Adipocyte (in vitro differentiated cells): ENCODE measurements at places on chromosomes 6 and 20.
A peak's percentile ranks its signal among the peaks of the same experiment; 100 is the strongest.

GRCh38 chr6:73030791-73031782 lies 194.2 kb downstream of the KHDC1L start:
- no peak for DNase-seq

DNA sequence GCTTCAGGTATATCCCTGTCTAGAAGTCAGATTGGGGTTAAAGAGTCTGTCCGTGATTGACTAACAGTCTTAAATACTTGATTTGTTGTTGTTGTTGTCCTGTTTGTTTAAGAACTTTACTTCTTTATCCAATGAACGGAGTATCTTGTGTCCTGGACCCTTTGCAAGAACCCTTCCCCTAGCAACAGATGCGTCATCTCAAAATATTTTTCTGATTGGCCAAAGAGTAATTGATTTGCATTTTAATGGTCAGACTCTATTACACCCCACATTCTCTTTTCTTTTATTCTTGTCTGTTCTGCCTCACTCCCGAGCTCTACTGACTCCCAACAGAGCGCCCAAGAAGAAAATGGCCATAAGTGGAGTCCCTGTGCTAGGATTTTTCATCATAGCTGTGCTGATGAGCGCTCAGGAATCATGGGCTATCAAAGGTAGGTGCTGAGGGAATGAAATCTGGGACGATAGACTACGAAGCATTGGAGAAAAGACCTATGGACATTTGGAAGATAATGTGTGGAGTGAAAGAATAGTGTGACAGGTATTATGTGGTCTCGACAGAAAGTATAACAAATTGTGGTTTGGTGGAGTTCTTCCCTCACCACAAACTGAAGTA lies at the start of gene HLA-DRA:
Gene HLA-DRA (plus strand): TSS at position 286 of the 613 bp plus-strand sequence. CDS start 64 bp downstream, at position 350.
- DNase-seq = peak; percentile 70

DNA sequence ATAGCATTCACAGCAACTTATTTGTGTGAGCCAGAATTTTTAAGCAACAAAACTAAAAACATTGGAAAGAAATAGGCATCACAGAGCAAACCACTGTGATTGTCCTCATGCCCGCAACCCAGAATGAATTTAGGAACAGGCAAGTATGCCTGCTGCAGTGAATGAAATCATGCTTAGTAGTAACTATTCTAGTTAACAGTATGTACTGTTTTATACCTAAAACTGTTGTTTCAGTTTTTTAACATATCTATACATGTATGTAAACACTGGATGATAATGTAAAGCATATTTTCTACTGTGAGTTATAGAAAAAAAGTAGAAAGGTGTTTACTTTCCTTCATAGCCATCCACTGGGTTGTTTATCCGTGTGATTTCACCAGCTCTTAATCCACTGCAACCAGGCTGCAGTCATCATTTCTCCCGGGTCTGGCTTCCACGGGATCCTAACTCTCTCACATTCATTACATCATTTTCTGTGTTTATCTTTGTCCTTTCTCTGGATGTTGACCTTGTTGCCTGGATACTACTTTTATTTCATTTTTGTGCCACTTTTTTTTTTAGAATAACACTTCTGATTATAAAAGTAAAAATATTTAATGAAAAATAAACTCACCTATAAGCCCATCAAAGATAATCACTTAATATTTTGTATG lies 3.6 kb upstream of the ARFGEF3 start:
- peak; percentile 14 for DNase-seq

- DNase-seq = peak; percentile 4
Observed at GRCh38 chr20:35831029-35831428, 59.2 kb downstream of the PHF20 start.

GRCh38 chr6:160930547-160931377 lies 60.8 kb upstream of the MAP3K4 start:
- DNase-seq = peak; percentile 93

GRCh38 chr6:41672816-41673703 lies 34.8 kb downstream of the MDFI start:
- no peak for DNase-seq

DNA sequence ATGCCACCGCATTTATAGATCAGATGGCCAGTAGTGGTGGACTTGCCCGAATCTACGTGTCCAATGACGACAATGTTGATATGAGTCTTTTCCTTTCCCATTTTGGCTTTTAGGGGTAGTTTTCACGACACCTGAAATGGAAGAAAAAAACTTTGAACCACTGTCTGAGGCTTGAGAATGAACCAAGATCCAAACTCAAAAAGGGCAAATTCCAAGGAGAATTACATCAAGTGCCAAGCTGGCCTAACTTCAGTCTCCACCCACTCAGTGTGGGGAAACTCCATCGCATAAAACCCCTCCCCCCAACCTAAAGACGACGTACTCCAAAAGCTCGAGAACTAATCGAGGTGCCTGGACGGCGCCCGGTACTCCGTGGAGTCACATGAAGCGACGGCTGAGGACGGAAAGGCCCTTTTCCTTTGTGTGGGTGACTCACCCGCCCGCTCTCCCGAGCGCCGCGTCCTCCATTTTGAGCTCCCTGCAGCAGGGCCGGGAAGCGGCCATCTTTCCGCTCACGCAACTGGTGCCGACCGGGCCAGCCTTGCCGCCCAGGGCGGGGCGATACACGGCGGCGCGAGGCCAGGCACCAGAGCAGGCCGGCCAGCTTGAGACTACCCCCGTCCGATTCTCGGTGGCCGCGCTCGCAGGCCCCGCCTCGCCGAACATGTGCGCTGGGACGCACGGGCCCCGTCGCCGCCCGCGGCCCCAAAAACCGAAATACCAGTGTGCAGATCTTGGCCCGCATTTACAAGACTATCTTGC lies 725 bp downstream of the EEF1A1 start:
- peak; percentile 84 for DNase-seq

DNA sequence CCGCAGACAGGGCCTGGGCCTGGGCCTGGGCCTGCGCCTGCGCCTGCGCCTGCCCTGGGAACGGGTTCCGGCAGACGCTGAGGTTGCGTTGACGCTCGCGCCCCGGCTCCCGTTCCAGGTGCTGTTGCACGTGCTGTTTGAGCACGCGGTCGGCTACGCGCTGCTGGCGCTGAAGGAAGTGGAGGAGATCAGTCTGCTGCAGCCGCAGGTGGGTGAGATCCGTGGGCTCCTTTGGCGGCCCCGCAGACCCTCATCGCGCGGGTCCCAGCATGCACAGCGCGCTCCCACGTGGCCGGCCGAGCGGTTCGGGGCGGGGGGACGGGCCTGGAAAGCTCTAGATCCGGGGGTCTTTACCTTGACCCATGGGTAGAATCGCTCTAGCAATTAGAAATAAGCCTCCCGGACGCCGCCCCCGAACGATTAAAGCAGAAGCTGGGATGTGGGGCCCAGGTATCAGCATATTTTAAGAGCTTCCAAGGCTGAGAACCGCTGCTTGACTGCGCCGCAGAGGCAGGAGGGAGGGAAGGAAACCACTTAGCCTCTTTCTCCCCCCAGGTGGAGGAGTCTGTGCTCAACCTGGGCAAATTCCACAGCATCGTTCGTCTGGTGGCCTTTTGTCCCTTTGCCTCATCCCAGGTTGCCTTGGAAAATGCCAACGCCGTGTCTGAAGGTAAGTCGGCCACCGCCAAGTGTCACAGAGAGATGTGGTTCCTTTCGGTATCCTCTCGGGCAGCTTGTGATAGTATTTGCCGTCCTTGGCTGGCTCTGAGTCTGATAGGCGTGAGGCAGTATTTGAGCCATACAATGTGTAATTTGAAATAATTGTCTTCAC lies 508 bp downstream of the NOP56 start:
- peak; percentile 64 for DNase-seq

GRCh38 chr6:105326833-105327770 lies 75.8 kb downstream of the PREP start:
- peak; percentile 25 for DNase-seq

GRCh38 chr20:4811661-4812181 lies 90.0 kb downstream of the PRND start:
- no peak for DNase-seq

DNA sequence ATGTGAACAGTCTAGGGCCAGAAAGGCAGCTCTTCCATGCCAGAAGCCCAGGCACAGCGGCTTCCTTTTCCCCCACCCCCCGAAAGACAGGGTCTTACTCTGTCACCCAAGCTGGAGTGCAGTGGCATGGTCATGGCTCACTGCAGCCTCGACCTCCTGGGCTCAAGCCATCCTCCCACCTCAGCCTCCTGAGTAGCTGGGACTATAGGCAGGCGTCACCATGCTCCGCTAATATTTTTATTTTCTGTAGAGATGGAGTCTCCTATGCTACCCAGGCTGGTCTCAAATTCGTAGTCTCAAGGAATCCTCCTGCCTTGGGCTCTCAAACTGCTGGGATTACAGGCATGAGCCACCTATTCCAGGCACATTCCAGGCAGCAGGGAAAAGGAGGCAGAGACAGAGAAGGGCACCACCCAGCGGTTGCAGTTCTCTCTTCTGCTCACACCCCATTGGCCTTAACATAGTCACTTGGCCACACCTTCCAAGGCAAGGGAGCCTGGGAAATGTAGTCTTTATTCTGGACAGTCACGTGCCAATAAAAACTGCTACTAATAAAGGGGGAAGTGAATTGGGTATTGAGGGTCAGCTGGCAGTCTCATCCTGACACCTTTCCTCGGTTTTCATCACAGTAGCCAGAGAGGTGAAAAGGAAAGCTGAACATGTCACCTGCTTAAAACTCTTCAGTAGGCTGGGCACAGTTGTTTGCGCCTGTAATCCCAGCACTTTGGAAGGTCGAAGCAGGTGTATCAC lies 205.9 kb downstream of the ZMYND8 start:
- peak; percentile 76 for DNase-seq

- peak; percentile 28 for DNase-seq
Observed at GRCh38 chr6:108966855-108967755, 118.9 kb downstream of the ARMC2 start.

GRCh38 chr6:122610690-122611455 lies 668 bp downstream of the PKIB start:
- peak; percentile 17 for DNase-seq

DNA sequence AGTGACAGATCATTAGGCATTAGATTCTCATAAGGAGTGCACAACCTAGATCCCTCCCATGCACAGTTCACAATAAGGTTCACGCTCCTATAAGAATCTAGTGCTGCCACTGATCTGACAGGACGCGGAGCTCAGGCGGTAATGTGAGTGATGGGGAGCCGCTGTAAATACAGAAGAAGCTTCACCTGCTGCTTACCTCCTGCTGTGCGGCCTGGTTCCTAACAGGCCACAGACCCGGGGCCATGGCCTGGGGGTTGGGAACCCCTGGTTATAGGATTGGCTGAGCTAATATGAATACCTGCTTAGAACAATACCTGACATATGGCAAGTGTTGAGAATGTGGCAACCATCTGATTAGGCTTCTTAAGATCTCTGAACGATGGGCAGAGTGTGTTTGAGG lies 2.4 kb downstream of the PNPLA1 start:
- no peak for DNase-seq

- DNase-seq = no peak
Observed at GRCh38 chr20:12702312-12702711, 306.5 kb upstream of the SPTLC3 start.

- no peak for DNase-seq
Observed at GRCh38 chr20:13183005-13183404, 38.1 kb upstream of the ISM1 start.

- no peak for DNase-seq
Observed at GRCh38 chr6:138231381-138231886, 13.1 kb upstream of the PBOV1 start.

DNA sequence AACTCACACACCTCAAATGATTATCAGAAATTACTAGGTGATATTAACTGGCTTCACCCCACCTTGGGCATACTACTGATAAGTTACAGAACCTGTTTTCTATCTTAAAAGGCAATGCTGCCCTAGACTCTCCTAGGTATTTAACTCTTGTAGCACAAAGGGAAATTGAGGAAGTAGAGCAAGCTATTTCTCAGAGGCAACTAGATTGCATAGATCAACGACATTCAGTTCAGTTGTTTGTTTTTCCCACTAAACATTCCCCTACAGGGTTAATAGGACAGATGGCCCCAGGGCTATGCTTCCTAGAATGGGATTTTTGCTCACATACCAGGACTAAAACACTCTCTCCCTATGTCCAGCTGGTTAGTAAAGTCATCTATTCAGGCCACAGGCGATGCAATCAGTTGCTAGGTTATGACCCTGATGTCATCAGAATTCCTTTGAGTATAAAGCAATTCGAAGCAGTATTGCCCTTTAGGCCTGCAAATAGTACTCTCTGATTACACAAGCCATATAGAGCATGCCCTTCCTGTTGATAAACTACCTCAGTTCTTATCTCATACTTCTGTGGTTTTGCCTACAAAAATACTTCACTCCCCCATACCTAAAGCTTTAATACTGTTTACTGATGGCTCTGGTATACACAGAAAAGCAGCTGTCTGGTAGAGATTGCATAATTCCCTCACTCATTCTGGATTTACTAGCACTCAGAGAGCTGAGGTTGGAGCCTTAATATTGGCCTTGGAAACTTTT lies 67.4 kb upstream of the ASCC3 start:
- no peak for DNase-seq

- no peak for DNase-seq
Observed at GRCh38 chr6:88864359-88865054, 98.9 kb downstream of the RNGTT start.

- peak; percentile 77 for DNase-seq
Observed at GRCh38 chr6:75643173-75643572, 41.5 kb downstream of the SENP6 start.

- DNase-seq = peak; percentile 87
Observed at GRCh38 chr6:134295953-134296553, 21.9 kb downstream of the SGK1 start.

DNA sequence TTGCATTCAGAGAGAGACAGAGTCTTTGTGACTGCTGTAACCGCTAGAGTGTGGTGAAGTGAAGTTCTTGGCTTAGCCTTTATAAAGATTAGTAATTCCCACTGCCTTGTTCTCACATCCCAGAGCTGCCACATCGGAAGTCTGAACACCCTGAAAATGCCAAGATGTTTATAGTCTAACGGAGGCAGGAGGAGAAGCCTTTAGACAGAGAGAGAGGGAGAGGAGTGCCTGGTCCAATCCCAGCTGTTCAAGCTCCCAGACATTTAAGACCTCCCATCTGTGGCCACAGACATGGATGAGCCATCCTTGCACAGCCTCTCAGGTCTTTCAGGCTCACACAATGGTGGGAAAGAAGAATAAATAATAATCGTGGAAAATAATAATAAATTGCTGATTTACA lies 1422.8 kb upstream of the EYS start:
- DNase-seq = no peak

DNA sequence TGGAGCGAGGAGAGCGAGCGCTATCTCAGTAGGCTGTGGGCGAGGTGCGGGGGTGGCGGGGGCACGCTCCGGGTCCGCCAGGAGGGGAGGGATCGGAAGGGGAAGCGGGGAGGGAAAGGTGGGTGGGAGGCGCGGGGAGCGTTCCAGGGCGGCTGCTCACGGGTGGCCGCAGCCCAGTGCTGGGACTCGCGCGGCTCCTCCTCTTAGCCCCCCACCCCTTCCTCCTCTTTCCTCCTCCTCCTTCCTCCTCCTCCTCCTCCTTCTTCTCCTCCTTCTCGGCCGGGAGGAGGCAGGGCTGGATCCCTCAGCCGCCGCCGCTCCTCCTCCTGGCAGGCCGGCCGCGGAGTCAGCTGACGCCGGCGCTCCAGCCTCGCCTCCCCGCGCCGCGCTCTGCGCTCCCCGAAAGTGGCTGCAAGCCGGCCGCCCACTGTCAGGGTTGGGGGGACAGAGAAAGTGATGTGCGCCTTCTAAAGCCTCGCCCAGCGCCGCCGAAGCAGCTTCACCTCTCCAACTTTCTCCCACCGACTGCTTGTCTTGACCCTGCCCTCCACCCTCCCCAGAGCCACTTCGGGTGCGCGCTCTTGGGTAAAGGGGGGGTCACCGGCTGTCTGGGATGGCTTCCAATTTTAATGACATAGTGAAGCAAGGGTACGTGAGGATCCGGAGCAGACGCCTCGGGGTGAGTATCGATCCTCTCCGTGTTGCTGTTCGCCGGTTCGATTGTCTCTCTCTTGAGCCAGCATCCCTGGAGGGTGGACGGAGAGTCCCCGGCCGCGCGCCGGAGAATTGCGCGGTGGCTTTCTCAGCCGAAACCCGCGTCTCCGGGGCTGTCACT lies at the start of gene DOK5:
Gene DOK5 (plus strand): TSS at position 260 of the 835 bp plus-strand sequence. CDS start 354 bp downstream, at position 614.
- peak; percentile 91 for DNase-seq
